ENCODE measurements at places on chromosomes 7 and 10.

GRCh38 chr7:3884543-3884942 is 583.5 kb downstream of the SDK1 start:
- no peak for DNase-seq

DNA sequence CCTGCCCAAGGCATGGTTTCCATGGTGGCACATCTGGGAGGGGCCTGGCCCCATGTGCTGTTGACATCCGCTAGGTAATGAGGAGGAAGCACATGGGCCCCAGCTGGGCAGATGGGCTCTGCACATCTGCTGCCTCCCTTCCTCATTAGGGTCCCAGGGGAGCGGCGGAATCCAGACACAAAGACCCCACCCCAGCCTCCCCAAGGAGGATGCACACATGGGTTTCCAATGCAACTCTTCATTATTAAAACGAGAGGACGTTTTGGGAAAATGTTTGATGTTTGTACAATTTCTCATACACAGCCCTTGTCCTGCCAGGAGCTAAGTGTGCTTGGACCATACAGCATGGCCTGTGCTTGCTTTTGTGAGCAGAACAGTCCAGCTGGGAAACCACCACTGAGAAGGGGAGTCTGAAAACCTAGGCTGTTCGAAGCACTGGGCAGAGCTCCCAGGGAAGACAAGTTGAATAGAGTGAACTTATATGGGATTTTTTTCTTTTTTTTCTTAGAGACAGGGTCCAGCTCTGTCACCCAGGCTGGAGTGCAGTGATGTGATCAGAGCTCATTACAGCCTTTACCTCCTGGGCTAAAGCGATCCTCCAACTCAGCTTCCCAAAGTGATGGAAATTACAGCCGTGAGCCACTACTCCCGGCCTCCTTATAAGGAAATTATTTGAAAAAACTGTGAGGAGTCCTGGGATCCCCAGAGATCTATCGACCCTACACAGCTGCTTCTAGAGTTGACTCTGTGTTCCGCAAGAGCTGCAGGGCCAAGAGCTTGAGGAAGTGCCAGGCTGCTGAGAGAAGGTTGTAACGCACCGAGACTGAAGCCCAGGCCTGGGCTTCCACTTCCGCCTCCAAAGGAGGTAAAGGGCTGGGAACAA is 23.4 kb downstream of the FAM107B start:
- DNase-seq = peak; percentile 69

GRCh38 chr7:90713628-90714027 is 117.5 kb downstream of the CDK14 start:
- DNase-seq = no peak

- DNase-seq = no peak
Measured at GRCh38 chr10:98055841-98056516, 25.6 kb upstream of the CRTAC1 start.

GRCh38 chr10:115710136-115710535 is 562.9 kb downstream of the GFRA1 start:
- no peak for DNase-seq

GRCh38 chr7:40177071-40177470 is 42.3 kb downstream of the SUGCT start:
- DNase-seq = no peak

DNA sequence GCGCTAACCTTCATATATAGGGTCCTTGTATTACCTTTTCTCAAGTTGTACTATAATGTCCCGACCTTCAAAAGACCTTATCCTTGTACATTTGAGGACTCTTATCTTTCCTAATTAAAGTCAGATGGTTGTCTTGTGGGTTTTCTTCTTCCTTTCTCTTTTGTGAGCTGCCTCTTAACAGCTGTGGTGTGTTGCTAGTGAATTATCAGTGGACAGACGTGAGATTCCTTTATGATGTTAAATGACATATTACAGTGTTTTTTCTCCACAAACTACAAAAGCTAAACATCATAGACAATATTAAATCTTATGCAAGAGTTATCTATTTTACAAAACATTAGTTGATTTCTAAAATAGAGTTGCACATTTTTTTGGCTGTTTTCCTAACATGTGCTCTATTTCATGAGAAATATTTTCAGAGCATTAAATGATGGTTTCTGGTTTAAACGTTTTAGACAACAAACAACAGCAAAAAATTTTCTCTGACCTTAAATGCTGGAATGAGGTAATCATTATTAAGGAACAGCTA is 272.2 kb upstream of the NPVF start:
- DNase-seq = no peak

DNA sequence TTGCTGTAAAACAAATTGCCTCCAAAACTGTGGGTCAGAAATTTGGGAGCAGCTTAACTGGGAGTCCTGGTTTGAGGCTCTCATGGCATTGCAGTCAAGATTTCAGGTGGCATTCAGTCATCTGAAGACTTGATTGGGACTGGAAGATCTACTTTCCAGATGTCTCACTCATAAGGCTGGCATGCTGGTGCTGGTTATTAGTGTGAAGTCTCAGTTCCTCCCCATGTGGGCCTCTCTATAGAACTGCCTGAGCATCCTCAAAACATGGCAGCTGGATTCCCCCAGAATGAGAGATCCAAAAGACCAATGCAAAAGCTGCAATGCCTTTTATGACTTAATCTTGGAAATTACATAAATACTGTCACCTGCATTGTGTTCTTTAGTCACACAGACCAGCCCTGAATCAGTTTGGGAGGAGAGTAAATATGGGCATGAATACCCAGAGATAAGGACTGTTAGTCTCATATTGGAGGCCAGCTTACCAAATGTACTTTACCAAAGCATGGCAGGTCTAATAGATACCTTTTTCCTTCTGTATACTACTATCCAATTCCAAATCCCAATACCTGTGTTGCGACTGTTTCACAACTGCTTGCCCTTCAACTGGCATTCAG is 6.5 kb upstream of the HERPUD2 start:
- no peak for DNase-seq

GRCh38 chr10:79286318-79286951 is 60.8 kb upstream of the PPIF start:
- DNase-seq = no peak

GRCh38 chr10:58431903-58432302 is 46.7 kb downstream of the TFAM start:
- DNase-seq = no peak

DNA sequence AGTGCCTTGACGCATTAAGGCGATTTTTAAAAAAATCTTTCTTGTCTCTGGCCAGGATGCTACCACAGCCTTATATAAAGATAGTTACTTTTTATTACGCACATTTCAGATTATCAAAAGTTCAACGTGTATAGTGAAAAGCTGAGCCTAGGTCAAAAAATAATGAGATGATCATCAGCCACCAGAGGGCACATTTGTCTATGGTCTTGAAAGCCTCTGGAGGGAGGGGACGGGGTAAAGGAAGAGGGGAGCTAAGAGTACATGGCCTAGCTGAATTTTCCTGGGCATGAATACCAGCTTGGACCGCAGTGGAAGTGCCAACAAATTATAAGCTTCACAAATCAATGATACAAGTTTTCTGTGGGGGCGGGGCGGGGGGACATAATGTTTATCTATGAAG is 285.9 kb upstream of the SMIM30 start:
- no peak for DNase-seq

- no peak for DNase-seq
Measured at GRCh38 chr10:97234400-97234799, 48.6 kb upstream of the SLIT1 start.

- DNase-seq = no peak
Measured at GRCh38 chr10:74335501-74335900, 184.5 kb downstream of the ADK start.

DNA sequence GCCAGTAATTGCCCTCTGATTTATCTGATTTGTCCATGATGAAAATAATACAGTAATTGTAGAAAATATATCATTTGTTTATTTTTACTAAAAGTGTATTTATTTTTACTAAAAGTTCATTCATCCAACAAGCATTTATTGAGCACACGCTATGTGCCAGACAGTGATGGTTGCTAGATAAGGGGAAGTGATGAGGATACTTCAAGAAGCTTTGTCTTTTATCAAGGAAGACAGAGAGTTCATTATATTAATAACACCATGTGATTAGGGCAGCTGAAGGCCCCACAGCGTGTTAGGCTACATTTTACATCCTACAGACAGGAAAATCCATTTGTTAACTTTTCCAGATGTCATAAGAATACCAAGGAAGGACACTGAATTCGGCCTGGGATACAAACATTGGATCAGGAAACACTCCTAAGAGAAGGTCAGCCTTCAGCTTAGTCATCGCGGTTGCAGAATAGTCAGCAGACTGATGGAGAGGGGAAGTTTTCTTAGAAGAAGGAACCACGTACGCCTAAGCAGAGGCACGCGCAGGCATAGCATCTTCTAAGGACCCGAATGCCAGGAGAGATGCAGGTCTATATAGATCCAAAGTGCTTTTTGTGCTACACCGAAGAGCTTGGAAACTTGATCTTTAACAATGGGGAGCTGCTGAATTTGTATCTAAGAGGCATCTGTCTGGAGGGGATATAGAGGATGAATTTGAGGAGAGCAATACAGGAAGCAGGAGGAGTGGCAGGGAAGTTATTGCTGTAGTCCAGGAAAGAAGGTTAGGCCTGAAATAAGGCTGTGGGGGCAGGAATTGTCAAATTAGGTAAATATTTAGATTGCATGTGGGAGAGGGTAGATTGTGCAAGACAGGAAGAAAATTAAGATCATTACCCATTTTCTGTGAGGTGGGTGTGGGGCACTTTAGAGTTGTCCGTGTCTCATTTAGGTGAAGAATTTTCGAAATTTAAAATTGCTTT is 85.7 kb downstream of the LRGUK start:
- no peak for DNase-seq

DNA sequence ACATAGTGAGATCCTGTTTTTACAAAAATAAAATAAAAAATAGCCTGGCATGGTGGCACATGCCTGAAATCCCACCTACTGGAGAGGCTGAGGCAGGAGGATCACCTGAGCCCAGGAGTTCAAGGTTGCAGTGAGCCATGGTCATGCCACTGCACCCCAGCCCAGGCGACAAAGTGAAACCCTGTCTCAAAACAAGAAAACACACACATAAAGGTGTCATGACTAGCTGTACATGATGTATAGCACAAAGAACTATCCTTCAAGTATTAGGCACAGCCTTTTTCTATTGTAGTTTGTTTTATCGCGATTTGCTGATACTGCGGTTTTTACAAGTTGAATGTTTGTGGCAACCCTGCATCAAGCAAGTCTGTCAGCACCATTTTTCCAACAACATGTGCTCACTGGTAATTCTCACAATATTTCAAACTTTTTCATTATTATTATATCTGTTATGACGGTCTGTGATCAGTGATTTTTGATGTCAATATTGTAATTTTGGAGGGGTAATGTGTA is 11.5 kb upstream of the SNX13 start:
- DNase-seq = no peak

DNA sequence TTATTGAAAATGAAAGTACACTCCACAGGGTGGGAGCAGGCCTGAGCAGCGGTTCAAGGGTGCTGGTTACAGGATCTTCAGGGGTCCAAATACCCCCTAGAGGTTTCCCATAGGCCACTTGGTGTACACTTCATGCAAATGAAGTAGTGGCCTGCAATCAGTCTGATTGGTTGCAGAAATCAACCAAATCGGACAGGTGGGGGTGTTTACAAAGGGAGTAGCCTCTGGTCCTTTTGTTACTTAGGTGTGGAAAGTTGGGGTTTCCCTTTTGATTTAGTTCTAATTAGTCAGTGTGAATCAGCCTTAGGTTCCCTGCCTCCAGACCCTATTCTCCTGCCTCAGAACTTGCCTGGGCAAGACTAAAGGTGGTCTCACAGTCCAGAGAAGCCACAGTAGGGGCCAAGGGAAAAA is 49.6 kb downstream of the SYPL1 start:
- no peak for DNase-seq

DNA sequence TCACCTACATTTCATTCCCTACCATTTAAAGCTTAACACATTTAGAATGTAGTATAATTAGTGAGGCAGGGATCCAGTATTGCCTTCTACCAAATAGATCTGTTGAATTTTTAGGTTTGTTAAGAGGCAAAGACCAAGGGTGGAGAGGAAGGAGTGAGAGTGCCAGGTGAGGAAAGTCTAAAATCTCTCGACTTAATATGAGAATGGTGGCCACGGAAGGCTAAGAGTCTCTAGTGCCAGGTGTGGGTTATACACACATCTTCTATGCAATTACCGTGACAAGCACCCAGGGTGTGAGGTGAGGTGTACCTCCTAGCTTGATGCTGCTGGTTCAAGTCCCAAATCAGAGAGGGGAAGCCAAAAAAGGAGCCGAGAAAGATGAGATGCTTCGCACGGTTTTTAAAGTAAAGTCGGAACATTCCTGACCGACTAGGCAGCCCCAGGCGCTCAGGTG is 439 bp downstream of the IQUB start:
- DNase-seq = peak; percentile 58

- DNase-seq = no peak
Measured at GRCh38 chr10:68625316-68625921, 65.3 kb downstream of the TET1 start.

DNA sequence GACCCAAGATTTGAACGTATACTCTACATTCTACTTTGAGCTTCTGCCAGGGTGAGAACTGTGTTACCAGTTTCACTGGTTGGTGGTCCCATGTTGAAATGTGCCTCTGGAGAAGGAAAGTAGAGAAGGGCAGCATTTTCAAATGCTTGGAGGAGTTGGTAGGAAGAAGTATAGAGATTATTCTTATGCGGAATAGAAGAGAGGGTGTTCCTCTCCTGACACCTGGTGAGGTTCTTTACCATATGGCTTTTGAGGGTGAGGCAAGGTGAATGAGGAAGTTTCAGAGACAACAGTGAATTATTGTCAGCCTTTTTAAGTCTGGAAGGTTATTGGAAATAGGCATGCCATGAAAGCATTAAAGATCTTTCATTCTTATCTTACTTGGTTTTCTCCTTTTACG is 34.3 kb downstream of the R3HCC1L start:
- no peak for DNase-seq

GRCh38 chr10:120186506-120186905 is 270.5 kb upstream of the PLPP4 start:
- no peak for DNase-seq

DNA sequence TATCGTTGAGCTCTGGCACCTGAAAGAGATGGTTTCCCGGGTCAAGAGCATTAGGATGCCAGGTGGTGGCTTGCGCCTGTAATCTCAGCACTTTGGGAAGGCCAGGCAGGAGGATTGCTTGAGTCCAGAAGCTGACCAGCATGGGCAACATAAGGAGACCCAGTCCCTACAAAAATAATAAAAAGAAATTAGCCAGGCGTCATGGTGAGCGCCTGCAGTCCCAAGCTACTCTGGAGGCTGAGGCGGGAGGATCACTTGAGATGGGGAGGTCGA is 6.1 kb upstream of the KCP start:
- no peak for DNase-seq

DNA sequence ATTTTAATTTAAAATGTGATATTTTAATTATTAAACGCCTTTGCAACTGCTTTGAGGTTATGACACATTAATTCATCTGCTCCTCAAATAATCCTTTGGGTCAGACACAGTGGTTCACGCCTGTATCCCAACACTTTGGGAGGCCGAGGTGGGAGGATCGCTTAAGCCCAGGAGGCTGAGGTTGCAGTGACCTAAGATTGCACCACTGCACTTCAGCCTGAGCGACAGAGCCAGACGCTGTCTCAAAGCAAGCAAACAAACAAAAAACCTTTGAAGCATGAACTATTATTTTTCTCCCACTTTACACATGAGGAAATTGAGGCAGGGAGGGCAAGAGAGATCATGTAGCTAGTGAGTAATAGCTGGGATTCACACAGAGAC is 1.5 kb upstream of the POLD2 start:
- no peak for DNase-seq

All from cerebellar nuclear complex (tissue), 1 donor.